ENCODE measurements at places on chromosomes 6 and 20.

- DNase-seq, result no peak
These were observed 234.4 kb downstream of the ADGB start for GRCh38 chr6:146833157-146833556.

DNA sequence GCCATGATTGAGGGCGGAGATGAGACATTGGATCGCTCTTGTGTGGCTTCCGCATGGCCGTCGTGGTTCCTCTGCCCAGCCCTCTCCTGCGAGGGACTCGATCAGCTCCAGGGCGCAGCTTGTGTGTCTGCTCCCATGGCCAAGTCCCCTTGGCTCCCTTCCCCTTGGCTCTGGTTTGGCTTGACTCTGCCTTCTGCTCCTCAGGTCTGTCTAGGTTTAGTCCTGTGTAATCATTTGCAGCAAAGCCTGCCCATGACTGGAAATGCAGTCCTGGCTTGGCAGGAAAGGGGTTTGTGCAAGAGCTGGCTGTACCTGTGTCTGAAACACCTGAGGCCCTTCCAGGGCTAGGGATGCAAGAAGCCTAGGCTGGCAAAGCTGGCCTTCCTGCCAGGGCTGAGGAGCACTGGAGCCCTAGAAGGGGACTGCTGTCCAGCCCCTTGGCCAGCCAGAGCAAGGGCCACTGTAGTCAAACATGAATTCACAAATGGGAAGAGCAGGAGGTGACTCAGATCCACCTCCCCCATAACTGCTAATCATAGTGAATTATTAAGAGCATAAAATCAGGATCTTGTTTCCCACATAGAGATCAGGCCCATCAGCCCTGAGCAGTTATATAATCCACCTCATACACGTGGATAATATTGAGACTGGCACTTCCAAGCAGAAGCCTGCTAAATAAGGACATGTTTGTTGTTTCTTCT is 196.8 kb downstream of the FARS2 start:
- DNase-seq, result no peak

GRCh38 chr6:84738996-84739865 is 25.2 kb downstream of the TBX18 start:
- no peak for DNase-seq

DNA sequence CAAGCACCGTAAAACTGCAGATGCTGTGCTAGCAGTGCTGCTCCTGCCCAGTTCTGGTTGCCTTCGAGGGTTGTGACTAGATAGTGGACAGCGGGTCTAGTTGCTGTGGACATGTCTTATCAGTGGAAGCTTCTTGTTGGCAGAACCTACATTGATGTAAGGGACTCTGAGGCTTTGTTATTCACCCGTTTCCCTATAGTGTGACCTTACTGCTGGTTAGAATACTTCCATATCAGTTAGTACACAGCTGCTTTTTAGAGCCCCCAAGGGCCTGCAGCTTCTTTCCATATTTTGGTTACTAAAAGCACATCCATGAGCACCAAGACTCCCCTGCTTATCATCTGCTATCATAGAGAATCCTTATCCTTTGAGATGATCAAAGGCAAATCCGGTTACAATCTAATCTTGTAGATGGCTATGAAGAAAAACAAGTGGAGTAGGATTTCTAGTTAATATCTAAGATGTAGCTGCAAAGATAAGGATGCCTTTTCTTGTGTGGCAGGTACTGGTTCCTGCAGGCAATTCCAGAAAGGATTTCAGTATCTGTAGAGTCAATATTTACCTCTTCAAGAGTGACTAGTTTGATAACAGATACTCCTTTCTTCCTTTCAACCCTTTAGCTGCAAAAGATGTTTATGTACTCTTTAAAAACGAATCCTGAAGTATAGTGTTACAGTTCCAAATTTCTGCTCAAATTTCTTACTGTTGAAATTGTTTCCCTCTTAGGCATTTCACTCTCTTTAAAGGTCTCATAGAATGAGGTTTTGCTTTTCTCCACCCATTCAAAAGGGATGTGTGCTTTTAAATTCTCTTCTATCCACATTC is 163.6 kb downstream of the JARID2 start:
- no peak for DNase-seq

GRCh38 chr20:57936636-57937385 is 227.0 kb upstream of the PMEPA1 start:
- DNase-seq, result no peak

GRCh38 chr6:131858765-131859415 is 51.1 kb downstream of the ENPP1 start:
- no peak for DNase-seq

DNA sequence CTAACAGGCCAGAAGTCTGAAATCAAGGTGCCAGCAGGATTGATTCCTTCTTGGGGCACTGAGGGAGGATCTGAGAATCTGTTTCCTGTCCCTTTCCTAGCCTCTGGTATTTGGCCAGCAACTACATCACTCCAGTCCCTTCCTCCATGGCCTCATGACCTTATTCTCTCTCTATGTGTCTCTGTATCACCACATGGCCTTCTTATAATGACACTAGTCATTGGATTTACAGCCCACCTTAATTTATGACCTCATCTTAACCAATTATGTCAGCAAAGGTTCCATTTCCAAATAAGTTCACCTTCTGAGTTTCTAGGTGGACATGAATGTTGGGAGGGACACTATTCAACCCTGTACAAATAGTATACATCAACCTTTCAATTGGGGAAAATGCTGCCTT is 29.3 kb downstream of the SCML4 start:
- DNase-seq, result no peak

GRCh38 chr6:136719280-136720044 is 72.8 kb downstream of the MAP3K5 start:
- no peak for DNase-seq
